ENCODE measurements at places on chromosomes 5 and 9. TPM values are rescaled to one million over a fixed set of nuclear protein-coding genes. Genes with fewer than 3 reads are reported as not detected.

The SPATA31C1 gene
- not detected for total RNA-seq

DNA sequence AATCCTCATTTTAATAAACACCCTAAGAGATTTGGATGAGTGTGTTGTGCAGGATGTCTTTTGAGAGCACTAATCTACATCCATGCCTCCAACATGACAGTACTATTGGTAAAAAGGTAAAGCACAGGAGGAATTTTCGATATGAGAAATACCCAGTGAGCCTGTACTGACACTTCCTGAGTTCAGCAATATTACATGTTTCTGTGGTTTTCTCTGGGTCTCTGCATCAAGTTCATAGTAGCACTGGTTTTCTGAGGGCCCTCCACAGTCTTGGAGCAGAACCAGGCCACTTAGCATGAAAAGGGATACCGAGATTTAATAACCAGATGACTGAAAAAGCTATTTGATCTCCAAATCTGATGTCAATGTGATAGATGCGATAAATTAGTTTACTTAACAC lies 524.1 kb downstream of the TMEM38B start:
- H3K27me3 ChIP-seq: no peaks in the 10 kb centered on the region
- DNase-seq: no peak
- no peaks in the 10 kb centered on the region for H3K4me1 ChIP-seq
- H3K36me3 ChIP-seq: no peaks in the 10 kb centered on the region
- H3K27ac ChIP-seq: no peak overlapping the region

The PCDHB16 gene
- 0.35 TPM for total RNA-seq

The UBE2QL1 gene
- not detected for total RNA-seq

GRCh38 chr9:126440940-126441339 lies 114.3 kb downstream of the MVB12B start:
- no peaks in the 10 kb centered on the region for H3K4me1 ChIP-seq
- H3K4me3 ChIP-seq: no peak overlapping the region
- H3K27ac ChIP-seq: no peak overlapping the region
- H3K27me3 ChIP-seq: no peaks in the 10 kb centered on the region
- no peak for DNase-seq

DNA sequence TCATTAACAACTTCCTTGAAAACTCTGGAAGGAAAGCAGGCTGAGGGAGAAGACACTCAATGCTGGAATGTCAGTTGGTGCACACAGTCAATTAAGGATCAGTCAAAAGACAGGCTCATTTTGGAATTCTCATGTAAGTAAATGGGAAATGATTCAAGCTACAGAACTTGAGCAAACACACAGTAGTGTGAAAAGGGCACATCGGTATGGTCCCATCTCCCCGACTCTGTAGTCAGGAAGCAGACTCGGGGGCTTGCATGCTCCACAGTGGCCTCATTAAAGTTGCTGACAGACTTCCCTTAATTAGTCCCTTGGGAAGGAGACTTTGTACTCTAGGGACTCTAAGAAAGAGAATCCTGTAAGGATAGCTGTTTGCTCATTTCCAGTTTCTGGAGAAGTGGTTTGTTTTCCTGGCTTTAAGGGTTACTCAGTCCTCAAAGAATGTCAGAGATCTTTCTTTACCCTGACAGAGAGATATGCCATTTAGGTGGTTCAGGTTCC lies 339.2 kb downstream of the ADAMTS6 start:
- no peak overlapping the region for H3K4me3 ChIP-seq
- no peaks in the 10 kb centered on the region for H3K36me3 ChIP-seq

- no peak for DNase-seq
- H3K27ac ChIP-seq: no peak overlapping the region
- no peaks in the 10 kb centered on the region for H3K36me3 ChIP-seq
- H3K27me3 ChIP-seq: no peaks in the 10 kb centered on the region
- no peak overlapping the region for H3K4me3 ChIP-seq
- H3K4me1 ChIP-seq: no peaks in the 10 kb centered on the region
Observed at GRCh38 chr5:87054821-87055220, 212.9 kb upstream of the RASA1 start.

GRCh38 chr5:53895091-53895683 lies 334.7 kb downstream of the NDUFS4 start:
- H3K4me3 ChIP-seq: no peak overlapping the region
- no peaks in the 10 kb centered on the region for H3K4me1 ChIP-seq
- H3K27me3 ChIP-seq: no peaks in the 10 kb centered on the region
- H3K27ac ChIP-seq: no peak overlapping the region

DNA sequence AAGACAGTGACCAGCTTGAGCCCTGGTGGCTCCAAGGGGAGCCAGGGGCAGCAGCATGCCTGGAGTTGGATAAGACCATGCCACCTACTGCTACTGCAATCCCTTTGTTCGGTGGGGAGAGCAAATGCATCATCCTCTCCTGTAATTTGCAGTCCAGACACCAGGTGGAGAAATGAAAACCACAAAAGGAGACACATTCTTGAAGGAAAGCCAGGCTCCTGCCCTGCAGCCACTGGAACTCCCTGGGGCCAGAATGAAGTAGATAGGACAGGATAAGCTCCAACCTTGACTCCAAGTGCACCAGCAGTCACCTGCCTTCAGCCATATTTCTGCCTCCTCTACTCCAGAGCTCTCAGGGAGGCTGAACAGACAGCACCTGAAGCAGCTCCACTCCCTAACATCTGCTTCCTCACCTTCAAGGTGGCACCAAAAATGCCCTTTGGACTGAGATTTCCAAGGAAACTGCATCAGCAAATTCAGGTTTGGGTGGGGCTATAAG lies 65.1 kb upstream of the IQGAP2 start:
- H3K27me3 ChIP-seq: no peaks in the 10 kb centered on the region
- DNase-seq: peak; percentile 34
- H3K4me1 ChIP-seq: no peaks in the 10 kb centered on the region
- H3K4me3 ChIP-seq: no peak overlapping the region
- H3K36me3 ChIP-seq: no peaks in the 10 kb centered on the region
- H3K27ac ChIP-seq: no peak overlapping the region

The WDR41 gene
- total RNA-seq: 49.5 TPM

DNA sequence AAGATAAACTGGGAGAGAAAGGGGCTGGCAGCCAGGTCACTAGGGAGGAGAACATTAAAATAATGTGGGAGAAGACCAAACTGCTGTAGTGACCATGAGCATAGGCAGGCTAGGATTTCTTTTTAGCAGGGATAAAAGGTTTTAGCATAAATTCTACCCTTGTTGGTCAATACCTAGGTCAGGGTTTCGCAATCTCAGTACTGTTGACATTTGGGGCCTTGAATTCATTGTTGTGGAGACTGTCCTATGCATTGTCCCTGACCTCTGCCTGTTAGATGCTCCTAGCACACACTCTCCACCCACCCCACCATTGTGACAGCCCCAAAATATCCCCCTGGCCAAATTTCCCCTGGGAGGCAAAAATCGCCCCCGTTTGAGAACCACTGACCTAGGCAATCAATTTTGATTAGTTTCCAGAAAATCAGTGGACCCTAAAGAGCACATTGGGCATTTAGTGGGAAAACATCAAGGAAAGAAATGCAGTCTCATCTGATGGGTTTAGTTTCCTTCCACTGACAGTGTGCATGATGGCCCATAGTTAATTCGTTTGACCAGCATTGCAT lies 181.4 kb downstream of the NTRK2 start:
- H3K27ac ChIP-seq: no peak overlapping the region
- no peaks in the 10 kb centered on the region for H3K36me3 ChIP-seq
- no peak for DNase-seq
- H3K4me3 ChIP-seq: no peak overlapping the region

- DNase-seq: no peak
- H3K4me1 ChIP-seq: no peaks in the 10 kb centered on the region
- no peak overlapping the region for H3K27ac ChIP-seq
- H3K27me3 ChIP-seq: no peaks in the 10 kb centered on the region
- no peaks in the 10 kb centered on the region for H3K36me3 ChIP-seq
Observed at GRCh38 chr9:72955126-72955455, 2.2 kb upstream of the ALDH1A1 start.

DNA sequence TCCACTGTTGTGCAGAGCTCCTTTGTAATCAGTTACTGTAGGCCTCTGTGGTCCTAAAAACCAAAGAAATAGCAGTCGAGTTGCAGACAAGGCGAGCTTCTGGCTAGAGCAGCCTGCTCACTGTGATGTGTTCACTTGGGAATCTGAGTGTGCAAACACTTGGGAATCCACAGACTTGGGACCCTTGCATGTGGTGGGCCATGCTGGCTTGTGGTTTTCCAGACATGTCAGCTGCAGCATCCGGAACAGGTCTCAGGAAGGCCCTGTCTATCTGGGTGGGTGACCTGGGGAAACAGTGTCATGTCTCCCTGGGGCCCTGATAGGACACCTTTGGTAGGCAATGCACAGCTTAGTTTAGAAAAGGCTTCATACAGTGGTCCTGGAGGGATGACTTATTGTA lies 66.4 kb downstream of the WWC1 start:
- H3K36me3 ChIP-seq: no peaks in the 10 kb centered on the region
- no peak for DNase-seq
- no peaks in the 10 kb centered on the region for H3K27me3 ChIP-seq
- no peak overlapping the region for H3K4me3 ChIP-seq
- H3K4me1 ChIP-seq: no peaks in the 10 kb centered on the region

The G3BP1 gene
- total RNA-seq: 63.7 TPM

The RASEF gene
- 26.8 TPM for total RNA-seq

GRCh38 chr9:13414349-13414748 lies 134.9 kb upstream of the MPDZ start:
- no peak overlapping the region for H3K27ac ChIP-seq
- H3K36me3 ChIP-seq: no peaks in the 10 kb centered on the region
- H3K27me3 ChIP-seq: no peaks in the 10 kb centered on the region
- H3K4me3 ChIP-seq: no peak overlapping the region
- H3K4me1 ChIP-seq: no peaks in the 10 kb centered on the region

DNA sequence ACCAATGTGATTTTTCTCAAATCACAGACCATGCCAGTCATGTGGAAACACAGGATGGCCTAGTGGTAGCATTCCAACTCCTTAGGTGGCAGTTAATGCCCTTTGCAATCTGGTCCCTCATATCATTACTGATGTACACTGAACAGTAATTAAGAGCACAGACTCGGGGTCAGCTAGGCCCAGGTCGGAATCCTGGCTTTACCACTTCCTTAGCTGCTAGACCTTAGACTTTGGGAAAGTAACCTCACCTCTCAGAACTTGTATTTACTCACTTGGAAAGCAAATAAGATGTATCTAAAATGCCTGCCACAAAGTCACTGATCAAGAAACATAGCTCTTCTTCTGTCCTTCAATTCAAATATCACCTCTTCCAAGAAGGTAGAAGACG lies 112.8 kb downstream of the MAPKAP1 start:
- H3K4me3 ChIP-seq: no peak overlapping the region
- H3K27ac ChIP-seq: no peak overlapping the region
- H3K36me3 ChIP-seq: no peaks in the 10 kb centered on the region
- DNase-seq: no peak

DNA sequence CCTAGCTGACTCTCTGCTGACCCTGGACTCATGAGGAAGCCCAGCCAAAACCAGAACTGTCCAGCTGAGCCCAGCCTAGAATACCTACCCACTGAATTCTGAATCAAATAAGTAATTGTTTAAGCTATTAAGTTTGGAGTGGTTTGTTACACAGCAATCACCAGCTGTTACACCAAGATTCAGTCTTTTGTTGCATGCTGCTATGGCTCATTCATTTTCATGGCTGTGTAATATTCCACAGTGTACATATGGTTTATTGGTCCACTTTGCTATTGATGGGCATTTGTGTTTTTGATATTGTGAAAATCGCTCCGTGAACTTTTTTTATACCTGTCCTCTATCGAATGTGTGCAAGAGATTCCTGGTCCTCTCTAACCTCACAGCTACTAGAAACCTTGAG lies 156.4 kb downstream of the FGF18 start:
- no peaks in the 10 kb centered on the region for H3K36me3 ChIP-seq
- H3K4me1 ChIP-seq: no peaks in the 10 kb centered on the region
- H3K4me3 ChIP-seq: no peak overlapping the region
- H3K27me3 ChIP-seq: no peaks in the 10 kb centered on the region
- no peak overlapping the region for H3K27ac ChIP-seq

DNA sequence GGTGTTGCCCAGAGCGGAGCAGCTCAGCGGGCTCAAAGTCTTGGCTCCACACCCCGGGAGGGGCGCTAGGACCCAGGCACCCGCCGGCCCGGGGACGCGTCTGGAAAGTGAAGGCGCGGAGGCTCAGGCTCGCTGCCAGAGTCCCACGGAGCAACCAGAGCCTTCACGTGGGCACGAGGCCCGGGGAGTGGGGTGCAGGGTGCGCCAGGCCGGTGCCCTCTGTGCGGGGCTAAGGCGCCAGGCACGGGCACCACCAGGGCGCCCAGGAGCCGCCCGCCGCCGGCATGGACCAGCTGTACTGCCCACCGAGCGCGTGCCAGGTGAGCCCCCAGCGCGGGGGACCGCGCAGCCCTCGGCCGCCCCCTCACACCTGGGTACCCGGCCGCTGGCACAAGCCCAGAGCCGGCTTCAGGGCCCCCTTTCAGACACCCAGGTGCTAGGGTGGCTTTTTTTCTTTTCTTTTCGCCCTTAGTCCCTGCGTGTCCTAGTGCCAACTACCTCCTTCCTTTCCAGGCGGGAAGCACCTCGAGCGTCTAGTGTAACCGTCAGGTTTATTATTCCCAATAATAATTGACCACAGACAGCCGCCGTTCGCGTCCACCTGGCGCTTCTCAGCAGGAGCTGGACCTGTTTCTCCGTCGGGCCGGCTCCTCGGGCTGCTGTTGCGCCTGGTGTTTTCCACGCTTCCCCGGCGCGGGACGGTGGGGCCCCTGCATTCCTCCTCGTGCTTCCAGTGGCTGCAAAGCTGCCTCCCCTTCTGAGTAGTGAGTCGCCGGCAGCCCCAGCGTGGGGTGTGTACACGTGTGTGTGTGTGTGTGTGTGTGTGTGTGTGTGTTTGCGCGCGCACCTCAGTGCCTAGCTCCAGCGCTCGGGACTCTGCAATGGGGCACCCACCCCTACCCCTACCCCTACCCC lies 30.1 kb upstream of the PDE8B start:
- peak overlapping the region; percentile 18 for H3K4me3 ChIP-seq
- H3K27me3 ChIP-seq: no peaks in the 10 kb centered on the region
- H3K36me3 ChIP-seq: no peaks in the 10 kb centered on the region
- DNase-seq: no peak
- H3K27ac ChIP-seq: no peak overlapping the region
- peaks cover 3% of the 10 kb centered on the region for H3K4me1 ChIP-seq

The PCDHAC1 gene
- total RNA-seq: not detected

The TEX48 gene
- not detected for total RNA-seq

DNA sequence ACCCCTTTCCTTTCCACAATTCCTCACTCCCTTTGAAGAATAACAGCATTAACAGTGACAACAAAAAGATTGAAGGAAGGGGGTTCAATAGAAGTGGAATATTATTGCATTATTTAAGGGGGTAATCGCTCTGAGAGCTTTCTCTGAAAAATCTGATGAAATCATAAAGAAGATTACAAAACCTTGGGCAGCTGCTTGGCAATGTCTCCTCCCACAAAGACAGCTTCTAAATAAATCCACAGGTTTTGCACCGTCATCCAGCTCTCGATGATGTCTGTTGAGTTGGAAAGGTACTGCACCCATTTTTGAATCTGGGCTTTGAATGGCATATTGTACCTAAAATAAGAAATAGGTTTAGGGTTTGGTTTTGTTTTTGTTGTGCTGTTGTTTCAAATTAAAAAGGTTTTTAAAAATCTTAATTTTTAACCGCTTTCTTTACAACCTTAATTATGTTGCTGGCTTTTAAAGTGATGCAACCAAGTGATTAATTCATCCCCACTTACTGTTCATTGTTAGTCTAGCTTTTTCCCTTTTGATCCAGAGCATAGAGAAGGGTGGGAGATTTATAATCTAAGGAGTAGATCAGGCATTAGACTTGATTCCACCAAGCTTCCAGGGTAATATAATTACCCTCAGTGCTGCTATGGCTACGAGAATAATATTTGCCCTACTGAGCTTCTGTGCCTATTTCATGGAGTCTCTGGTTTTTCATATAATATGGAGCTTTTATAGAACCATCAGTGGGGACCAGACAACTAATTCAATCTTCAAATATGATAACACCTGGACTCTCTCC lies 85.0 kb downstream of the DNAH5 start:
- H3K4me1 ChIP-seq: no peaks in the 10 kb centered on the region
- H3K27ac ChIP-seq: no peak overlapping the region
- no peaks in the 10 kb centered on the region for H3K27me3 ChIP-seq
- no peak for DNase-seq
- H3K4me3 ChIP-seq: no peak overlapping the region

Measured in Peyer's patch (tissue), 4 donors.